A172 (cell line): ENCODE measurements at places on chromosomes 6 and 20. TPM values are rescaled to one million over a fixed set of nuclear protein-coding genes. Genes with fewer than 3 reads are reported as not detected.

The GSTA2 gene
- not detected in 2 replicates for total RNA-seq

The CCN5 gene
- total RNA-seq: not detected in 2 replicates

The ZBP1 gene
- 0.14 TPM in 1 of 2 replicates, not detected in the other for total RNA-seq

DNA sequence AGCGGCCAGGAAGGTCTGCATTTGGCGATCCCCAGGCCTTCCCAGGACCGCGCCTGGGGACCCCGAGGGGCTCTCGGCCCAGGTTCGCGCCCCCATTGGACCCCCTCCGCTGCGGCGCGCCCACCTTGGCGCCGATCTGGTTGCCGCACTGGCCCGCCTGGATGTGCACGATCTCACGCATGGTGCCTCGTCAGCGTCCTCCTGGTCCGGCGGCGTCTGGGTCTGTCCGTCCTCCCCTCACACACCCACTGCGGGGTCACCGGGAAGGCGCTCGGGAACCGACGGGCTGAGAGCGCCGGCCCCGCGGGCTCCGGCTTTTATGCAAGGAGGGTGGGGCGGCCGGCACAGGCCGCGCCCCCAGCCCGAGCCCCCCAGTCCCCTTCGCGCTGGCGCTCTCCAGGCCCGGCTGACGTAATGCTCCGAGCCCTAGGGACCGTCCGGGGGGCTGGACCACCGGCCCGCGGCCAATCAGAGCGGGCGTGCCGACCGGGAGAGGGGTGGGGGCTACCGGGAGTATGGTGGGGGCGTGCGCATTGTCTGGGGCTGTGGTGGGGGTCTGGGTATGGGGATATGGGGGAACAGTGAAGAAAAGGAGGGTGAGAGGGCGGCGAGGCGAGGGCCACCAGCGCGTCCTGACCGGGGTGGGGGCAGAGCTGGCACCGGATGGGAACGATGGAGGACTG is at the start of gene TUBB2B:
Gene TUBB2B (minus strand): TSS at position 291 of the 683 bp plus-strand sequence. CDS start 110 bp downstream, at position 181.
- no peak for DNase-seq

GRCh38 chr6:146701632-146702031 is 102.9 kb downstream of the ADGB start:
- DNase-seq: no peak
